Stimulated activated CD4-positive, alpha-beta T cell treated with anti-CD3 and anti-CD28 coated beads, Interleukin-2, amount 100 ng/mL, for 24 hours (primary cell): ENCODE measurements at places on chromosomes 7 and 10.

DNA sequence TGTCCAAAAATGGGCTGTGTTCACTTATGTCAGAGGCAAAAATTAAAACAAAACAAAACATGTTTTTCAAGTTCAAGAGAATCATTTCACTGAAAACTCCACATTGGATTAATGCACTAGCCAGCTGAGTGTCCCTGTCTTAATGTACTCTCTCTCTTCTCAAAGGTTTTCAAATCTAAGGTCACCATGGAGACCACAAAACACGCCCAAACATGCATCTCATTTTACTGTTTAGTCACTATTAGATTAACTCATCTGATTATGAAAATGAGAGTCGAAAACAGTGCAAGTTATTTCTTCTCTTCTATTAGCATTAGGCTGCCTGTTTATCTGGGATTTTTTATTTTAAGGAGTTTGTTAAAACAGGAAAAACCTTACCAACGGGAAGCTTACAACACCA, 70.8 kb upstream of the ASAH2 start:
- no peak for DNase-seq

DNA sequence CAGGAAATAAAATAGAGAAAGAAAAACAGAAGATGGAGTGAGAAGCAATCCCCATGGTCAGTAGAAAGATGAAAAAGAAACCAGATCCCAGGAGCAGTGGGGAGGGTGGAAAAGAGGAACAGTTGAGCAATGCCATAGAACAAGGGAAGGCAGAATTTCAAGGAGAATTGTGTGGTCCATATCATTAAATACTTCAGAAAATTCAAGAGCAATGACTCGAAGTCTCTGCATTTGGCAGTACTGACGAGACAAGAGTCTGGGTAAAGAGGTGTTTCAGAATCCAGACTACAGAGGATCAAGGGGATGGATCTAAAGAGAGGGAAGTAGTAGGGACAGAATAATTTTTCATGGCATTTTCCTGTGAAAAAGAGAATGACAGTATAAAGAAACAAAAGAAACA, 512.6 kb downstream of the PHTF2 start:
- DNase-seq, result no peak

- DNase-seq, result no peak
Measured at GRCh38 chr7:22005151-22005550, 59.5 kb upstream of the CDCA7L start.

DNA sequence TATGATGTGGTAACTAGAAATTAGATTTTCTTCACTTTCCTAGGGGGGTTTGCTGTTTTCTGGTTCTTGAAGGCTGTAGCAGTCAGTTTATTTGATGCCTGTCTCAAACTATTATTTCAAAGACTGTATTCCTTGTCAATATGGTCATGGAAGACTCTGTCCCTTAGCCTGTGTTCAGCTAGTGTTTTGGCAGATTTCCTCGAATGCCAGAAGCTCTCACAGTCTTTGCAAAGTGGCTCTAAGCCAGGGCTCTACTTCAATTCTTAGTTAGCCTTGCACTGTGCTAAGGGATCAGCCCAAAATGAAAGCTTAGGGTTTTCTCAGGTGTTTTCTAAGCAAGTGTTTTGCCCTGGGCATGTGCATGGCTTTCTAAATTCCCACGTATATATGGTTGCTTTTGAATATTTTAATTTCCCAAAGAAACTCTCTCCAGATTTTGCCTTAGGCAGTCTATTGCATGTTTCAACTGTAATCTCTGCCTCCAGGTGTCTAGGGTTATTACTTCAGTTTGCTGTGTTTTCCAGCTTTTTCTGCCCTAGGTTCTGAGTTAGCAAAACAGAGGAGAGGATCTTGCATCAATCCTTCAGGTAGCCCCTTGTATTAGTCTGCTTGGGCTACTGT, 7.2 kb upstream of the C1GALT1 start:
- no peak for DNase-seq

GRCh38 chr7:130886438-130887135, 152.6 kb upstream of the KLF14 start:
- DNase-seq, result no peak

- no peak for DNase-seq
Measured at GRCh38 chr10:47421057-47421952, 37.2 kb upstream of the ZNF488 start.

- peak; percentile 80 for DNase-seq
Measured at GRCh38 chr7:157337316-157338149, 729 bp downstream of the DNAJB6 start.

GRCh38 chr7:105429746-105430612, 41.3 kb upstream of the SRPK2 start:
- DNase-seq, result peak; percentile 46

- DNase-seq, result no peak
Measured at GRCh38 chr10:5533098-5533731, 8.5 kb downstream of the CALML3 start.

DNA sequence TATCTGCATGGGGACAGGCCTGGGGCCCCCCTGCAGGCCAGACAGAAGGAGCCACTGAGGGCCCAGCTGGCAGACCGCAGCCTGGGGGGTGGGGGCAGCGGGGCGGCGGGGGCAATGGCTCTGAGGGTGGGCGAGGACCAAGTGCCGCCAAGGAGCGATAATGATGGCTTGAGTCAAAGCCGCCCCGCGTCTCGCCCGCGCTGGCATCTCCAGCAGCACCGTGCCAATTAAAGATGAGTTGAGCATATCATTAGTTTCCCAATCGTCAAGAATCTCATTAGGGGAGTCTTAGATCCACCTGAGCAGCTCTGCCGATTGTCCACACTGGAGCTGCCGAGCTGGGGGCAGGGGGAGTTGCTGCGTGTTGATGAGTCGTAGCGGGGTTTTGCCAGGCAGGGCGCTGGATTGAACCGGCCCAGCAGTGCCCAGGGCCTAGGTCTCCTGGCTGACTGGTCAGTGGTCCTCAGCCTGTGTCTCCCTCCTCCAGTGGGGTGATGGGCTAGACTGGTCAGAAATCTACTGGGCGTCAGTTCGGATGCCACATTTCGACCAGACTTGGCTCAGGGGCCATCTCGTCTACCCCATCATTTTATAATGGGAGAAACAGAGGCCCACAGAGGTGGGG, 41.0 kb upstream of the PSMG3 start:
- DNase-seq, result no peak

GRCh38 chr10:116168329-116168728, 104.7 kb downstream of the GFRA1 start:
- no peak for DNase-seq

DNA sequence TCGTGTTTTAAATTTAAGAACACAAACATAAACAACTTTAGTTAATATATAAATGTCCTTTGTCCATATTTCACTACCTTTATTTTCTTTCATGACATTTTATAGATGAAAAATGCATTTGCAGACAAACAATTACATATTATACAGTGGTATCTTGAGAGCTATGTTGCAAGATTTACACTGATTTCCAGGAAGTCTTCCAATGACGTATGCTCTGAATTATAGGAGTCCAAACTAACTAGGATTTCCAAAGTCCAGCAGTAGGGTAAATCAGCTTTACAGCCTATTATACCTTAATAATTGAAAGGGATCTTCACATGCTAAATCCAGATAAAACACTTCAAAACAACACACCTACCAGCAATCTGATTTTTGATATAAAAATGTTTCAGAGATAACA, 69.4 kb downstream of the HYCC1 start:
- DNase-seq, result no peak

GRCh38 chr10:43253461-43254198, 13.2 kb downstream of the RASGEF1A start:
- no peak for DNase-seq

DNA sequence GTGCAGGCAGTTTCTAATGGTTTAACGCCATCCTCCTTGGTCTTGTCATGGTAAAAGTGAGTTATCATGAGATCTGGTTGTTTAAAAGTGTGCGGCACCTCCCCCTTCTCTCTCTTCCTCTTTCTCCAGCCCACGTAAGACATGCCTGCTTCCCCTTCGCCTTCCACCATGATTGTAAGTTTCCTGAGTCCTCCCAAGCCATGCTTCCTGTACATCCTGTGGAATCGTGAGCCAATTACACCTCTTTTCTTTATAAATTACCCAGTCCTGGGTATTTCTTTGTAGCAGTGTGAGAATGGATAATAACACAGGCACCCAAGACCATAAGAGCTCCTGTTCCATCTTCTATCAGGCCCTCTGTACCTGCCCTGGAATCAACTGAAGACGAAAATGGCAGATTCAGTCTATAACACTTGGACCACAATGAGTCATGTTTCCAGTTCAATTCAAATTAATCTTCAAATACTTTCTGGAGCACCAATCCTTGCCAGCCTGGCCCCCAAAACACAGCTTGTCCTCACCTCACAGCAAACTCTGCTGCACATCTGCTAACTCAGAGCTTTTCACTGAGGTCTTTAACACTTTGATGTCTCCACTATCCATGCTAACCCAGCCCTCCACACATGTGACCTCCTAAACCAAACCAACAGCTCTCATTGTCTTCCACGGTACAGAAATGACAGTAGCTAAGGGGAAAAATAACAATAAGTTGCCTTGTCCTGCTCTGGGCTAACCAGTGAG, 73.2 kb downstream of the SFMBT2 start:
- DNase-seq, result peak; percentile 13

DNA sequence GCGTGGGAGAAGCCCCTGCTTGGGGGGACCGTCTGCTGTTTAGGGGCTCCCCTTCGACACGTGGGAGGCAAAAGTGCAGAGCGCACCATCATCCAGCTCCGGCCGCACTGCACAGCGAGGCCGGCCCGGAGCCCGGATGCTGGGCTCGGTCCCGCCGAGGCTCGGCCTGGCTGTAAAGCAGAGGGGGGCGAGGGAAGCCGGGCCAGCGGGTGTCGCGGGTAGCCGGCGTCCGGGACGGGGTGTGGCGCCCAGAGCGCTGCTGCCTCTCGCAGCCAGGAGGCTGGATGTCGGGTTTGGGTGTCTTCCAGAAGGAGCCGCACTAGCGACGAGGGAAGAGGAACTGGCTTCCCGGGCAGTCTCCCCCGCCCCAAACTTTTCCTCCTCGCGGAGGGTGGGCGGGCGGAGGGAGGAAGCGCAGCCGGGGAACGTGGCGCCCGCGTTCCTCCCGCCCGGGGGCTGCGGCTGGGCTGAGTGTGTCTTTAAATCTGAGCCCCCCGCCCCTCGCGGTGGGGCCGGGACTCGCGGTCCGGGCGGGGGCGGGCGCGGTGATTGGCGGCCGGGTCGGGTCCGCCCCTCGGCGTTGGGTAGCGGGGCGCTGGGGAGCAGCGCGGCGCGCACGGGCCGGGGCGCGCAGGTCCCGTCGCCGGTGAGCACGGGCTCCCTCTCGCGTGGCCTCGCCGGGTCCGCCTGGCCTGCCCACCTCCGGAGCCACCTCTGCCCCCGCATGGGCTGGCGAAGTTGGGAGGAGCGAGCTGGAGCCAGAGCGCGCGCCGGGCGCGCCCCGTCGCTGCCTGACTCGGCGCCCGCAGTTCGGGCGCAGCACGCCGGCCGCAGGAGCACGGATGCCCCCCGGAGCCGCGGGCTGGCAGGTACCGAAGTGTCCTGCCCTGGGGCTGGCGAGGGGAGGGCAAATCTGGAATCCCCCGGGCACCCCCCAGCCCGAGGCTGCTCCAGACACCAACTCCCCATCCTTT, at the start of gene PALD1:
PALD1 (plus strand) TSS at position 577 of the 974 bp plus-strand sequence. CDS start 47,185 bp downstream, outside the sequence.
- DNase-seq, result peak; percentile 67
